ENCODE measurements at places on chromosomes 6 and 20. TPM values are rescaled to one million over a fixed set of nuclear protein-coding genes. Genes with fewer than 3 reads are reported as not detected.

DNA sequence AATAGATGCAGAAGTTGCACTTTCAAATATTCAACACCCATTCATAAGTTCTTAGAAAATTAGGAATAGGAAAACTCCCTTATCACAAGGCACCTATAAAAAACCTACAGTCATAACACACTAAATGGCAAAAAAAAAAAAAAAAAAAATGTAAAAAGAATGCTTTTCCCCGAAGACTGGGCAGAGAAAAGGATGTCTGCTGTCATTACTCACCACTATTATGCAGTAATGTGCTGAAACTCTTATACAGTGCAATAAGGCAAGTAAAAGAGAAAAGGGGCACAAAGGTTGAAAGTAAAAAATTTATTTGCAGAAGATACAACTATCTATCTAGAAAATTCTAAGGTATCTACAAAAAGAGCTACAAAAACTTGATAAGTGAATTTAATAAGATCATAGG, 607.8 kb upstream of the ARID1B start:
- no peak for DNase-seq

DNA sequence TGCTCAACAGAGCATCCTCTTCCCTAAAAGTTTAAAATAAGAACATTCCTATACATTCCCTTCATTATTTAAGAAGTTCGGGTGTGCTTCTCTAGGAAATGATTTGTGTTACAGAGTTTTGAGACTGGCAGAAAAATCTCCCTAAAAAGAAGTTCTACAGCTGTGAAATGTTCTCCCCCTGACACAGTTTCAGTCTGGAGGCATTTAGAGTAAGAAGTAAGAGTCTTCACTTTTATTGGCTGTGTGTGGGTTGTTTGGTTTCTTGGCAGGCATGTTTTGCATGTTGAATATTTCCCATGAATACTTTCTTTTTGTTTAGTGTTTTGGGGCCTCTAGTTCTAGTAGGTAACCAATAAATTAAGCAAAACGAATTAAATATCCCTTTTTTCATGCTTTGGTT, 195.9 kb downstream of the TENT5A start:
- DNase-seq: no peak

DNA sequence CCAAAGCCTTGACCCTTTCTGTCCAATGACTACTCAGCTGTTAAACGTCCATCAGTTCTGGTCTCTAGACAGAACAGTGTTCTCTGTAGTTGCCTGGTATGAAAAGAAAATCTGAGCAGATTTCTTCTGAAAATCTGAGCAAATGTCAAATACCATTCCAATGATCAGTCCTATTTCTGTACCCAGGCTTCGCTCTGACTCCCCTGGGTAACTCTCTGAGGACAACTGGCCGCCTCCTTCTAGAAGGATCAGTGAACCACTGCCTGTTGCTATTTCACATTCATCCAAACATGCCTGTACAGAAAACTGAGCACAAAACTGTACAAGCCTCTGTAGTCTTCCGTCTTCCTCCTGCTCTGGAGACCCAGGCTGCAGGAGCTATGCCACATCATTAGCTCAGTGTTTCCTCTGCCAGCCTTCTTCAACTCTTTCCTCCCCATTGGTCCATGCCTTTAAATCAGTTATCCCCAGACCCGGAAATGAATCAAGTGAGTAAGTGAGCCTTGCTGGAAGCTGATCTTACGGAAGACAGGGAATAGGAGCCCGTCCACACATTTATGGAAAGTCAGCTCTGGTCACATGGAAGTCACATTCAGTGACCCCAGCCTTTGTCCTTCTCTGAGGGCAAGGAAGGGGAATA, 63.3 kb downstream of the DAAM2 start:
- DNase-seq: no peak

DNA sequence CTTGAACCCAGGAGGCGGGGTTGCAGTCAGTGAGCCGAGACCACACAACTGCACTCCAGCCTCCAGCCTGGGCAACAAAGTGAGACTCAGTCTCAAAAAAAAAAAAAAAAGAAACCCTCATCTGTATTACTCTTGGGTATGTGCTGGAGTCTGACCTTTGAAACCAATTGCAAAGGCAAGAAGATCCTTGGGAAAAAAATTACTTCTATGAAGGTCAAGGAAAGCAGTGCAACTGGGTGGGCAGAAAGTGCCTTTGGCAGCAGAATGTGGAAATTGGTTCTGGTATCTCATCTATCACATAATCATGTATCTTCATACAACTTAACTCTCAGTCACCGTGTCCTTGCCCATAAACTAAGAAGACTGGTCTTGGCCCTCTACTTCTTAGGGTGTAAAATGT, 7.7 kb upstream of the RPL7L1 start:
- no peak for DNase-seq

DNA sequence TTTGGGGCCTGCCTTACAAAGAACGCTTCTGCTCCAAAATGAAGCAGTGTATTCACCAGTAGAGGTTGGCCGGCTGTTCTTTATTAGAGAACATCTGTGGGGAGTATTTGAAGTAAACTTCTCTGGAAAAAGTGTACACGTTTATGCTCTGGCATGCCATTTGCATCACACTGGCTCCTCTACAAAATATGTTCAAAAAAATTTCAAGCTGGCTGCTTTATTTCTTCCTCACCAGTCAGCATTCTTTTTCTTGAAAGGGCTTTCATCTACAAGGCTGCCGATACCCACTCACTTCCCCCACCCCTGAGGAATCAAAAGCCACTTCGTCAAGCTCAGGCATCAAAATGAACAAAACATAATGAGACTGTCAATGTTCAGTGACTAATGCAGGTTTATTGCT, 294.1 kb downstream of the TFAP2B start:
- no peak for DNase-seq

GRCh38 chr6:63391203-63391970, 71.6 kb upstream of the LGSN start:
- DNase-seq: no peak

DNA sequence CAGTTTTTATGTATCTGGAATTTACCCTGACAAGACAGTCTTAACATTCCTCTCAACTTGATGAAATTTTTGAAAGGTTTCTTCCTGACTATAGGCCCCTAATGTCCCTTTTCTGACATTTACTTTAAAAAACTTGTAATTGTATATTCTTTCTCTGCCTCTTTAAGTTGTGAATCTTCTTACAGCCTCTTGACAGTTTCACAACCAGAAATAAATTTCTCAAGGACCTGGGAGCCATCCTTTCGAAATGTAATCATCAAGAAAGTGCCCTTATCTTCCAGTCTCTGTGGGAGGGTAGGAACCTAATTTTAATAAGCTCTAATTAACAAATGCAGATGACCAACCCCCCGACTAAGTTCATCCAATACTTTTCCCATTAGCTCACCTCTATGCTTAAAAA, 403.6 kb upstream of the GJE1 start:
- DNase-seq: no peak

GRCh38 chr20:60502881-60503280, 544.7 kb downstream of the CDH26 start:
- DNase-seq: no peak

DNA sequence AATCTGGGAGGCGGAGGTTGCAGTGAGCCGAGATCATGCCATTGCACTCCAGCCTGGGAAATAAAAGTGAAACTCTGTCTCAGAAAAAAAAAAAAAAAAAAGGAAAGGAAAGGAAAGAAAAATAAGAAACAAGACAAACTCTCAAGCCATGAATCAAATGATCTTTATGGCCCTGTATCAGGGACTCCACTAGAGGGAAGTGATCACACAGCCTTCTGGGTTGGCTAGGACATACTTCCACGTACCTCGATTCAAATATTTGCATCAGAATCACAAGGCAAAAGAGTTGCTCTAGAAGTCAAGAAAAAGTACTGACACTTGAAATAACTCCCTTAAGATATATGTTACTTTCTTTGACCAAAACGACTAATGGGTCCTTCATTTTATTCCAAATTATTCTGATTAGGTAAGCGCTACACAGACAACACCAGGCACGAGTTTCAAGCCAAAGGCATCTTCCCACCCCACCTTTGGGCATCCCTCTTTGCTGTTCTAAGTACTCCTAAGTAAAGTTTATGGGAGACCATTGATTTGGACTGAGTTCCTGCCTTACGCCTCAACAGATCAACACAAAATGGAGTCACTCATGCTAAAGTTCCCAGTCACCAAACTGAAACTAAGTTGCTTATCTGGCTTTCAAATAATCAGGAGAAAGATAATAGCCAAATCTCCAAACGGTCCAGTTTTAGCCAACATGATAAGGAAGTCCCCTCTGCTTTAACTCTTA, 77.5 kb upstream of the NT5E start:
- peak; percentile 15 for DNase-seq

- no peak for DNase-seq
Observed at GRCh38 chr6:98067375-98067774, 767.0 kb upstream of the POU3F2 start.

- DNase-seq: no peak
Observed at GRCh38 chr20:51121272-51121671, 98.4 kb upstream of the KCNG1 start.

DNA sequence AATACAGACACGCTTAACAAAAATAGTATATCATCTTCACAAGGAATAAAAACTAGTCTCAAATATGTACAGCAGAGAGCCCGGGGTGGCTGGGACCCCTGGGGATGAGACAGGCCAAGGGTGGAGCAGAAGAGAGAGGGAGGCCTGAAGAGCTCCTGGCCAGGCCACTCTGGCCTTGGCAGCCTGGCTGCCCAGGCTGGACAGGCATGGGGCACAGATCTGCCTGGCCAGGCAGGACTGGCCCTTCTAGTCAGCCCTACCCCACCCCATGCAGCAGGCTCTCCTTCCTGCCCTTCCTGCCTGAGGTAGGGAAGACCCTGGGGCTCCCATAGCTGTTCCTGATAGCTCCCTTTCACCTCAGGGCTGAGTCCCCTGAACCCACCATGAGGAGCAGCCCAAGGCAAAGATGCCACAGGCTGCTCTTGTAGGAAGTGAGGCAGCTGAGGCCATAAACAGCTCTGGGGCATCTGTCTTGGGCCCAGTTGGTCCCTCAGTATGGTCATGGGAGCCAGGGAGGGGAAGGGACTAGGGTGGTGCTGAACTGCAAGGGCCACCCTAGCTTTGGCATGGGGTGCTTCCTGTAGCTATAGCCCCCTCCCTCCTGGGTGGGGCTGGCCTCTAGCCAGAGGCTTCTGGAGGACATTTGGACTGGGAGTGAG, 27.1 kb downstream of the COX4I2 start:
- no peak for DNase-seq

DNA sequence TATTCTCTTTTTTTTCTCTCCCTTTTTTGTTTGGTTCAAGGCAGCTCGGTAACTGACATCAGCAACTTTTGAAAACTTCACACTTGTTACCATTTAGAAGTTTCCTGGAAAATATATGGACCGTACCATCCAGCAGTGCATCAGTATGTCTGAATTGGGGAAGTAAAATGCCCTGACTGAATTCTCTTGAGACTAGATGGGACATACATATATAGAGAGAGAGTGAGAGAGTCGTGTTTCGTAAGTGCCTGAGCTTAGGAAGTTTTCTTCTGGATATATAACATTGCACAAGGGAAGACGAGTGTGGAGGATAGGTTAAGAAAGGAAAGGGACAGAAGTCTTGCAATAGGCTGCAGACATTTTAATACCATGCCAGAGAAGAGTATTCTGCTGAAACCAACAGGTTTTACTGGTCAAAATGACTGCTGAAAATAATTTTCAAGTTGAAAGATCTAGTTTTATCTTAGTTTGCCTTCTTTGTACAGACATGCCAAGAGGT, 10.6 kb downstream of the HEY2 start:
- DNase-seq: no peak

- no peak for DNase-seq
Observed at GRCh38 chr20:4018023-4018748, 2.8 kb upstream of the RNF24 start.

LY86 gene
- not detected for total RNA-seq

ZBTB9 gene
- 7.7 TPM for total RNA-seq

BPIFB4 gene
- total RNA-seq: not detected

PGBD1 gene
- total RNA-seq: 3.2 TPM

ZNF76 gene
- 10.0 TPM for total RNA-seq

DTD1 gene
- total RNA-seq: 70.4 TPM

NRN1 gene
- 57.4 TPM for total RNA-seq

FAXC gene
- 27.7 TPM for total RNA-seq

RNF114 gene
- 90.6 TPM for total RNA-seq

HRH3 gene
- total RNA-seq: not detected
